ENCODE measurements at places on chromosomes 7 and 10.

DNA sequence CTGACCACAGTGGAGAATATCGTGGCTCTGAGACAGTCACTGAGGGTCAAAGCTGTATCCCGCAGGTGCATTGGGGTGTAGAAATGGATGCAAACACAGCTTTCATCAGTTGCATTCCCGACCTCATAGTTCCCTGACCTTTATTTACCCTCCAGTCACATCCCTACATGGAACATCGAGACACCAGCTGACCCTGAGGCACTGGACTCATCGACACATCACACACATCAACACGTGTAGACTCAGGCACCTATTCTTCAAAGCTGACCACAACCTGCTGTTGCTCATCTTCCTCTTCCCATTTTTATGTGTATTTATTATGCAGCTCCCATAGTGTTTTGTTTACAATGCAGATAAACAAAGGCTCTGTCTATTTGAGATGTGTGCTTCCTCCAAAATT, 396.9 kb upstream of the NRP1 start:
- DNase-seq = no peak

DNA sequence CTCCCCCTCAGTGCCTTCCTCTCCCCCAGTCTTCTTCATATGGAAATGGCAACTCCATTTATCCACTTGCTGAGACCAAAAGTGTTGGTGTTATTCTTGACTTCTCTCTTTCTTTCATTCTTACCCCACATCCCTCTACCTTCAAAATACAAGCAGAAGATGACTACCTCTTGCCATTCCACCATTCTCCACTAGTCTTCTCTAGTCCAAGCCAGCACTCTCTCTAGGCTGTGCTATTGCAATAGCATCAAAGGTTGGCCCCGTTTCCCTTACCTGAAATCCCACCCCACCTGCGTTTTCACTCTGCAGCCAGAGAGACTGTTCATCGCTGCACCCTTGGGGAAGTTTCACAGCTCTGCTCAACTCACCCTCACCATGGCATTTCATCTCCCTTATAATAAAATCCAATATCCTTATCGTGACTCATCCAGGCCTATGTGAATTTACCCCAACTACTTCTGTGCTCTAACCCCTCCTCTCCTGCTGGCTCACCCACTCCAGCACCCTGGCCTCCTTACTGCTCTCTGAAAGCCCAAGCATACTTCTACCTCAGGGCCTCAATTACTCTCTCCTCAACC, 109.1 kb downstream of the LSM5 start:
- DNase-seq = no peak

DNA sequence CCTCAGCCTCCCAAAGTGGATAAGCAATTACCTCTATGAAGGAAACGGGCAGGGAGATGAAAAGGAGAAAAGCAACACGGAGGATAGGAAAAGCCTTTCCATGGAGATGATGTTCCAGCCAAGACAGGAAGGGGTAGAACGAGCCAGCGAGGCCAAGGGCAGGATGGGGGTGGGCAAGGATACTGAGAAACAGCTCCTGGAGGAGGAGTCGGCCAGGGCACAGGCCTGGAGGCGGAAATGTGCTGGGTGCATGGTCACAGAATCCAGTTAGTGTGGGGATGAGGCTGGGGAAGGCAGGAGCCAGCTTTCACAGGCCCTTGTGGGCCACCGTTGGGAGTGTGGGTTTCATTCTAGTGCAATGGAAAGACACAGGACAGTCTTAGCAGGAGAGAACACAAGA, 162.6 kb downstream of the JAZF1 start:
- DNase-seq = no peak

- DNase-seq = no peak
Observed at GRCh38 chr7:74228951-74229900, 19.4 kb downstream of the LAT2 start.
